ENCODE measurements at places on chromosomes 6 and 20.

DNA sequence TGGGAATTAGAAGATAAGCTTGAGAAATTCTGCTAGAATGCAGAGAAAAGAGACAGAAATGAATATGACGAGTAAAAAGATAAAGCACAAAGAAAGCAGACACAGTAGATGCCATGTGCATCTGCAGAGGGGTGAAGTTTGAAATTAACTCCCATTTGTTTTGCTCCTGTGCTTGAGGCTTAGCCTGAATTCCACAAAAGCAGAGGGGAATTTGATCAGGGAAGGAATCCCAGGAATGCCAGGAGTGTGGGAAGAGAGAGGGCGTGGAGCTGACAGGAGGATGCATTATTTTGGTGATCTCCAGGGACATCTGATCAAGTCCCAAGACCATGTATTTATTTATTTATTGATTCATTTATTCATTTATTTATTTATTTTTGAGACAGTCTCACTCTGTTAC is 55.6 kb downstream of the SLC22A1 start:
- DNase-seq: no peak

- no peak for DNase-seq
Measured at GRCh38 chr6:127518191-127518709, 885 bp downstream of the MTCL3 start.

DNA sequence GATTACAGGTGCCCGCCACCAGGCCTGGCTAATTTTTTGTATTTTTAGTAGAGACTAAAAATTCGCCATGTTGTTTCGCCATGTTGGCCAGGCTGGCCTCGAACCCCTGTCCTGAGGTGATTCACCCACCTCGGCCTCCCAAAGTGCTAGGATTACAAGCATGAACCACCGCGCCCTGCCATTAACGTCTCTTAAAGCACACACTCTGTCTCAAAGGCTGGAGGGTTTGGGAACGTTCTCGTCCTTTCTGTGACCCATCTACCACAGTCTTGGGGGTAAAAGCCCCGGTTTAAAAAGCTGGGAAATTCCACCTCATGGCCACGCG is 57.8 kb upstream of the ARID1B start:
- DNase-seq: no peak

DNA sequence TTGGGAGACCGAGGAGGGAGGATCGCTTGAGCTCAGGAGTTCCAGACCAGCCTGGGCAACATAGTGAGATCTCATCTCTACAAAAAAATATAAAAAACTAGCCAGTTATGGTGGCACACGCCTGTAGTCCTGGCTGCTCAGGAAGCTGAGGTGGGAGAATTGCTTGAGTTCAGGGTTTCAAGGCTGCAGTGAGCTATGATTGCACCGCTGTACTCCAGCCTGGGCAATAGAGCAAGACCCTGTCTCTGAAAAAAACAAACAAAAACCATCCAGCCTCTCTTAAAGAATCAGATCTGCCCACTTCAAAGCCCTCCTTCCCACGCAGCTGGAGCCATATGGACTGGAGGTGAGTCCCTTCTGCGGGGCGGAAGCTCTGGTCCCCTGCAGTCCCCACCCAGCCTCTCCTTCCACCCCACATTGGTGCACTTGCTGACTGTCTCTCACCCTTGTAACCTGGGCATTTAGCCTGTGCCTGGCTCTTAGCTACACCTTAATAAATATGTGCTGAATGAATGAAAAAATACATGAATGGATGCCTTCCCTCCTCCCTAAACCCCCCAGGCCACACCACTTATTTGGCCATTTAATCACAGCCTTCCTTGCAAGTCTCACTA is 7.2 kb upstream of the PARD6B start:
- no peak for DNase-seq

DNA sequence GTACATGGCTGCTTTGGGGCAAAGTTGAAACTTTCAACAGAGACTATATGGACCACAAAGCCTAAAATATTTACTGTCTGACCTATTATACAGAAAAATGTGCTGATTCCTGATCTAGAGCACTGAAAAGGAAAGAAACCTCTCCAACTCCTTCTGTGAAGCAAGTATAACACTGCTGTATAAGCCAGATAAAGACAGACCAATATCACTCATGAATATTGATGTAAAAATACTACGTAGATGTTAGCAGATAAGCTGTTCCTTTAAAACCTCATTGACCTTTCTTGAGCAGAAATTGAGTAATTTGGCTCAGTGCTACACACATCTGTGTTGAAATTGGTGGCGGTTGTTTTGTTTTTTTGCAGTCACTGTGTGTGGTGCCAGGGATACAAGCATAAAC is 69.9 kb upstream of the HDAC2 start:
- no peak for DNase-seq

Measured in NCI-H1417 treated with DMSO at 0.1 percent for 48 hours (cell line).